ENCODE measurements at places on chromosomes 3 and 15.

DNA sequence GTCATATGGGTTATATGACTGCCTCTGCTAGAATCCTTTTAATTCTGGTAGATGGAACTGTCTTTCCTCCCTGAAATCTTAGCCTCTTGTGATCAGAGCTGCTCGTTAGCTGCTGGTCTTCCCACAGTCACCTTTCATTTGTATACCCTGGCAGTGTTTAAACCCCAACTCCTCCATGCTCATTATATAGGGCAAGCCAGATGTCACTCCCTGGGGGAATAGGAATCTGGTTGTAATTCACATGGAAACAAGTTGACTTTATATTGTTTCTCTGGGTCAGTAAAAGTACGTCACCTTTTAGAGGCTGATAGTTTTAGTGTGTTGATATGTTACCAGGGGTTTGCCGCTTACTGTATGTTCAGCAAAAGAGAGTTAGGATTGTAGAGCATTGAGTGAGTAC lies 103.5 kb downstream of the ITPR1 start:
- no peak for DNase-seq

DNA sequence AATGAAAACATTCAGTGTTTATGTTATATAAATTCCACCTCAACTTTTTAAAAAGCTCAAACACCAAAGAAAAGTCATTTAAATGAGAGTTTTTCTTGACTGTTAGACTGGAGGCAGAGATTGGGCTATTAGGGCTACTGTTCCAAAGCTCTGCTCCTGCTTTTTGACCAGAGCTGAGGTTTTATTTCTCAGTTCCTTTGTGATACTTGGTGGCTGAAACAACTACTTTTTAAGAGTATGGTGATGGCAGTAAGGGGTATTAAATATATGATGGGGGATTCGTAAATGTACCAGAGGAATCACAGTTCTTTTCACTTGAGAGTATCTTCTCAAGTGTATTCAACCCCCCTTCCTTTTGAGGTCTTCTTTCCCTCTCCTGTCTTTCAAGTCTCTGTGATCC lies 186.1 kb upstream of the CGNL1 start:
- no peak for DNase-seq

- no peak for DNase-seq
These were observed 17.6 kb upstream of the SLC41A3 start for GRCh38 chr3:126101521-126101982.

DNA sequence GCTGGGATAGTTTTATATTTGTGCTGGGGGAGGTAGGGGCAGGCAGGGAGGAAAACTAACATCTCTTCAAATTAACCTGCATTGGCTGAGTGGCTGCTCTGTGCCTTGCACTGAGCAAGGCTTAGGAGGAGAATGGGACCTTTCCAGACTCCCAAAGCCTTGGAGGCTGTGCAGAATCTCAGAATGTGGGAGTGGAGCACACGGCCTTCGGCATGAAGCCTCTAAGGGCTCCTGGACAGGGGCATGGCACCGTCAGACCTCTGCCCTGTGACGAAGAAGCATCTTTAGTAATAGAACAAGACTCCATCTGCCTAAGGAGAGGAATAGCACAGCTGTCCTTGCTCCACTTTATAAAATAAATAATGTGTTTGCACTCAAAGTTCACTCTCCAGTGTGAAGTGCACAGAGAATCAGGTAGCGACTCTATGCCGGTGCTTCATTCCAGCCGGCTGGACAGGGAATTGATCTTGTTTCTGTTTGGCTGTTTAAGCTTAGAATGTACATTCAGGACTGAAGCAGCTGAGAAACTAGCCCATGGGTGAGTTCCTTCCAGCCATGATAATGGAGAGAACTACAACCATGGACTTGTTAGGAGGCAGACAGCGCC lies 228.5 kb upstream of the ADAMTS9 start:
- DNase-seq = no peak

DNA sequence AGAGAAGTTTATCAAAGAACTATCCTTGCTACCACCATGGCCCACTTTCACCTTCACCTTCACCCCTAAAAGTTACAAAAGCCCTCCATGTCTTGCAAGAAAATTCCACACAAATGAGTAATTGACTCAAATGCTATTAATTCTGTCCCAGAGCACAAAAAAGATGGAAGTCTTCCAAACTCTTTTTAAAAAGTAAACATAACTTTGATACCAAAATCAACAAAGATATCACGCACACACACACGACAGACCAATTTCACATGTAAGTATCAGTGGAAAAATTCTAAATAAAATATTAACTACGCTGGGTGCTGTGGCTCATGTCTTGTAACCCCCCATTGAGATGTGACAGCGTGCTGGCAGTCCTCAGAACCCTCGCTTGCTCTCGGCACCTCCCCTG lies 1.1 kb upstream of the MCCC1 start:
- no peak for DNase-seq

DNA sequence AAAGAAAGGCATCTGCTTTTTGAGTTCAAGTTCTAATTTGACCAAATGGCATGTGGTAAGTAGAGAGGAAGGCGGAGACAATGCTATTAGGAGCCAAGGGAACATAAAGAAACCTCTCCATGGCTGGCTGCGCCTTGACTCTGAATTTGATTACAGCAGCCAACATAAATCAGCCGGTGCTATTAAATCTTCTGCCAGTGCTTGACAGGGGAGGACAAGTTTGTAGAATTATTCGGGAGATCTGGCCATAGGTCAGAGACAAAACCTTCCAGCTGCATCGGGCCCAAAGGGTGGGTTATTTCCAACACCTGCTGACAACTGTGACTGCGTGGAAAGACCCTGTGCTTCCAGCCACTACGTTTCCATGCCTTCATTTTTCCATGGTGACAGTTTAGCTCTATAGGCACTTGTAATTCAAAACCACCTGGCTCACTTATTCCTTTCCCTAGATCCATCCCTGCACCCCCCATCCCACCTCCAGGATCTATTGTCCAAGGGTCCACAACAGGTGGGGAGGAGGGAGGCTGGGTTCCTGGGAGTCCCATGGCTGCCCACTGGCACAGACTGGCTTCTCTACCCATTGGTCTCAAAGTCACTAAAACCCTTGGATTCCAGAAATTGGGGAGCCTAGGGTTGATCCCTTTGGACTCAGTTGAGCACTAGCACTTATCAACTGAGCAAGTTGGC lies 15.9 kb downstream of the COLQ start:
- no peak for DNase-seq

DNA sequence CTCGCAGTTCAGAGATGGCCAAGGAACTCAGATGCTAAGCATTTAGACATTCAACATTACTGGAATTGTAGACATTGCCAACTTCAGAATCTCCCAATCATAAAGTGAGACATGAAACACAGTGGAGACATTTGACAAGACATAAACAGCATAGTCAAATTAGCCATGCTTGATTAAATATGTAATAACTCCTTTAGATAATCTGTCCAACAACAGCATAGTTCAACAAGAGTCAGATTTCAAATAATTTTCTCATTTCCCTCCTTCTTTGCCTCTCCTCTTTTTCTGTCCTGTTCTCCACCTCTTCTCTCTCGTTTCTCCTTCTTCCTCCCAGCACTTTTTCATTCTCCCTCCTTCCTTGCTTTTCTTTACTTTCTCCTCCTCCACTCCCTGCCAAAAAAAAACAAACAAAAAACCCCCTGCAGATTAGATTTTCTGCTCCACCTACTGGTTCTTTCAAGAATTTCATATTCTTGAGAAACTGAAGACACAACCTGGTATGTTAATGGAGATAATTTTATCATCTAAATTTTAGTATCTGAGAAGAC lies 20.2 kb downstream of the CPOX start:
- DNase-seq = no peak

DNA sequence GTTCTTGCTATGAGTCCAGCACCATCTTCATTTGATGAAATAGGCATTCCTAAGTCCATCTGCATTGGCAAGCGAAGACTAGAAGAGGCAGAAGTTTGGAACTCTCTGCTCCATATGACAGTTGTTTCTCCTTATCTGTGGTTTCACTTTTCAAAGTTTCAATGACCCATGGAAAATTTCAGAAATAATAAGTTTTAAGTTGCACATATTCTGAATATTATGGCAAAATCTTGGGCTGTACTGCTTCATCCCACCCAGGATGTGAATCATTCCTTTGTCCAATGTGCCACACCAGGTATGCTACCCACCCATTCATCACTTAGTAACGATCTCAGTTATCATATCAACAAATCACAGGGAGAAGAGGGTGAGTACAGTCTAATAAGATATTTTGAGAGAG lies 647.9 kb downstream of the GRM7 start:
- DNase-seq = no peak

DNA sequence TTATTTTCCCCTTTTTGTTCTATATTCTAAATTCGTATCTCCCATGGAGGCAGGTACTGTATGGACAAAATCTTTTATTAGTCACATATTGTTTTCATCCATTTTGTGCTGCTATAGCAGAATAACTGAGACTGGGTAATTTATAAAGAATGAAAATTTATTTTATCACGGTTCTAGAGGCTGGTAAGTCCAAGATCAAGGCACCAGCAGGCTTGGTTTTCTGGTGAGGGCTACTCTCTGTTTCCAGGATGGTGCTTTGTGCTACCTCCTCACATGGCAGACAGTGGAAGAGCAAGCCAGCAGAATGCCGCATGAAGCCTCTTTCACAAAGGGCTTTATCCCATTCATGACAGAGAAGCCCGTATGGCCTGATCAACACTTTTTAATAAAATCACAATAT lies 421.9 kb upstream of the TPRG1 start:
- no peak for DNase-seq

DNA sequence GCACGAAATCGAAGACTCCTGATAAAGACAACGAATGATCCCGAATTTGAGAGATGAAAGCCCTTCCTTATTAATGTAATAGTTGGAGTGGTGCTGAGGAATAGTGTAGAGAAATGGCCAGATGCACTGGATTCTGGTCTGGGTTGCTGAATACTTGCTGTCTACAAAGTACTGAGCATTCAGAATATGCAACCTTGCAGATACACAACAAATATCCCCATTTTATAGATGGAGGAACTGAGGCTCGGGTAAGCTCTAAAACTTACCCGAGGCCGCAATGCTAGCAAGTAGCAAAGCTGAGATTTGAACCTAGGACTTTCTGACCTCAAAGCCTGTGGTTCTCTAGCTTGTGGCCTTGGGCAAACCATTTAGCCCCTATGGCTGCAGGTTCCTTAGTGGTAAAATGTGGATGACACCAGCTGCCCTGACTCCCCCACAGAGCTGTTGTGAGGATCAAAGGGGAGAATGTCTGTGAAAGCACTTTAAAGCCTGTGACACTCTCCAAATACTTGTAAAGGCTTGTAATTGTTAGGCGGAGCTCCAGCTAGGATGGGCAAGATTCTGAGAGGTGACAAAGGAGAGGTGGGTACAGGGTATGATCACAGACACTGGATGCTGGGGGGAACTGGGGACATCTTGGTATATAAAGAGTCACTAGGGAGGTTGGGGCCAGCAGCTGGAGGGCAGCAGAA lies 39.8 kb downstream of the FOXB1 start:
- no peak for DNase-seq

DNA sequence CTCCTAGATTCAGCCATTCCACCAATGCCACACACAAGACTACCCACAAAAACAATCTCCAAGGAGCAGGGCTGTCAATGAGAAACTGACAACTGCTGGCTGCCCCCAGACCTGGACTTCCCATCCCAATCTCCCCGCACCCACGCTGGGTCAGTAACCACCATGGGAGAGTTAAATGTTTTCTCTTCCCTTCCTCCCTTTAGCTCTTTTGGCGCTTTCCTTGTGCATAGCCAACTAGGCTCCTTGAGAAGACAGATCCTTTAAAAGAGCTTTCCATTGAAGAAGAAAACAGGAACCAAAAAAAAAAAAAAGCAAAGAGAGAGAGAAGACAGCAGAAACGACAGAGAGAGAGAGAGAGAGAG lies 8.3 kb downstream of the BCL6 start:
- no peak for DNase-seq

GRCh38 chr15:95565016-95565600 lies 765.4 kb upstream of the NR2F2 start:
- DNase-seq = no peak

GRCh38 chr3:50503504-50504342 lies at the start of gene CACNA2D2:
Gene CACNA2D2 (minus strand): TSS chr3:50503634. CDS start chr3:50503423, 211 bp downstream.
- peak; percentile 50 for DNase-seq

DNA sequence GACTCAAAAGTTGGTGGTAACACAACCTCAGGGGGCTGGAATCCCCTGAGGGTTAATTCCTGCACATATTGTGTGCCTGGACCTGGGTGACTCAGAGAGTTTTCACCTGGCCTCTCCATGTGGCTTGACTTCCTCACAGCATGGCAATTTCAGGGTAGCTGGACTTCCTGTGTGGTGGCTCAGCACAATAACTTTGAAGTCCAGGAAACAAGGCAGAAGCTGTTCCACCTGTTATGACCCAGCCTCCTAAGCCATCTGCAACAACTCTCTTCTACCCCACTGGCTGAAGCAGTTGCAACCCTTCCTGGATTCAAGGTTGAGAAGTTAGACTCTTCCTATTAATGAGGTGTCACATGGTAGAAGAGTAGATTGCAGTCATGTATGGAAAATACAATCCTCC lies 58.4 kb downstream of the EDEM1 start:
- DNase-seq = no peak

GRCh38 chr3:32467333-32468070 lies 35.1 kb downstream of the CMTM6 start:
- DNase-seq = peak; percentile 56

DNA sequence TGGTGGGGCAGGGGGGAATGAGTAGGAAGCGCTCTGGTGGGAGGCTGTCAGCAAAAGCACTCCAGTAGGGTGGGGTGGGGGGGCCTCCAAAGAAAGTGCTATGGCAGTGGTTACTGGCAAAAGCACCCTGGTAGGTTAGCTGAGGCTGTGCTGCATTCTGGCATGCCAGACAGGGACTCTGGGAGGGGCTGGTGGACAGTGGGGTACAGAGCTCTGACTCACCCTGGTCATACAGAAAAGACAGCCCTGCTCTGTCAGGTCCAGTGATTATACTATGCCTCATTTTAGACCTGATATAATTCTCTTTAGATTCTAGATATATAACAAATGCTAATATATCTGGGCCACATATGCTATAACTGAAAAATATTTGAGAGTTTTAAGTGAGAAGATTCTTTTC lies 82.8 kb upstream of the CPNE4 start:
- no peak for DNase-seq

DNA sequence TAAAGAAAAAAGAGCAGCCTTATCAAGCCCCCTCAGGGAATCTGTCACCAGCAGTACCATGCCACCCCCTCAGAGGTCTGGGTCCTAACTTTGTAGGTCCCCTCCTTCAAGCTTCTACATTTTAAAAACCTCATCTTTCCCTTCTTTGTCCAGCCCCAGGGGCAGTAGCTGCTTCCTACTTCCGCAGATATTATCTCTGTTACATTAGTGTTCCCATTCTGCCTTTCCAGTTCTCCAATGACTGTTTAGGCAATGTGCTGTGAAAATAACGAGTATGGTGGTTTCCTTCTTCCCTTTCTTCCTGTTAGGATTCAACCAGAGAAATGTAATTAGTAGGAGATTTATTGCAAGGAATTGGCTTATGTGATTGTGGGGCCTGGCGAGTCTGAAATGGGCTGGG lies 126.1 kb upstream of the TNIK start:
- no peak for DNase-seq
